ENCODE measurements at places on chromosomes 16 and 17.

DNA sequence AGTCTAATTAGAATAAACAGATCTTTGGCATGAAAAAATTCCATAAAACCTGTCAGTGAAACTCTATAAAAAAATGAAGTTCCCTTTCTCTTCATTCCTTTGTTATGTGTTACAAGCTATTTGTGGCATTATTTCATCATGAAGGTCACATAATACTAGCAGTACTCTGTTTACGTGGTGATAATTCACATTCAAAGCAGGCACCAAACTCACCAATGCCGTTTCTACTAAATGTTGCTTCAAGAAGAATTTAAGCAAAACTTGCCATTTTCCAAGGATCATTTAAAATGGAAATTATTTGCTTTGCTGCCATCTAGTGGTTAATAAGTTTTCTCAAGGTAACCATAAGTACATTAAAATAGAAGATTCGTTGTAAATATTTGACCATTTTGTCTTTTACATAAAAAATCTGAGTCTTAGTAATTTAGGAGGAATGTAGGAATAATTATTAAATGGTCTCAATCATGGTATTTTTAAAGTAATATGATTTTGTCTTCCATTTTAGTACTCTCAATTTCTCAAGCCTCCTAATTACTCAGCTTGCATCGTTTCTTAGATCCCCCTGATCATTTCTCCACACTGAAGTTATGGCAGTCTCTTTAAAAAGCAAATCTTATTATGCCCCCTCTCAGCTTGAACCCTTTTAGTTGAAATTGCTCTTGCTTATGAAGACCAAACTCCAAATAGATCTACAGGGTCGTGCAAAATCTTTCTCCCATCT, 80.8 kb downstream of the OMG start:
- DNase-seq = no peak

DNA sequence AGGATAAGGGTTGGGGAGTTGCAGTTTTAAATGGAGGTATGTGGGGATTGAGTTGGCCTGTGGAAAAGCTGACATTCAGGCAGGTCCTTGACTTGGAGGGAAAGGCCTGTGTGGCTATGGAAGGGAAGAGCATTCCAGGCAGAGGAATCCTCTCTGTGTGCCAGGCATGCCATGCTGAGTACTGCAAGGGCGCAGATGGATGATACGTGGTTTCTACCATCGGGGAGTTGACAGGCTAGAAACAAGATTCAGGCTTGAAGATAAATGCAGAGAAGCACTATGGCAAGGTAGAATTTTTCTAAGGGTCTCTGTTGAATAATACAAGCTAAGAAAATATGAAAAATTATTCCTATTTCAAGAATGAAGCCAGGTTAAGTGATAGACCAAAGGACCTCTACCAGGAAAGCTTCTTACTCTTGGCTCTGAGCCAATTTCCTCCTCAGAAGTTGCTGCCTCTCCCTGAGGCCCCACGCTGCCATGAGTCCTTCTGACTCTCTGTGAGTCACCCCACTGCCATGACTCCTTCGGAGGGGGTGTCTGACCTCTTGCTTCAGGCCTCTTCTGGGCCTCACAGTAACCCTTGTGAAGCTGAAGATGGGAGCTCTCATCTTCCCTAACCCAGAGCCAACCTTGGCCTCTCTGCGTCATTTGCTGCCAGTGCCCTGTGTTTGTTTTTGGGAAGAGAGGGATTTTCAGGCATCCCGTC, 75.8 kb downstream of the WNT3 start:
- no peak for DNase-seq

GRCh38 chr16:4067262-4068001, 48.8 kb downstream of the ADCY9 start:
- DNase-seq = no peak

DNA sequence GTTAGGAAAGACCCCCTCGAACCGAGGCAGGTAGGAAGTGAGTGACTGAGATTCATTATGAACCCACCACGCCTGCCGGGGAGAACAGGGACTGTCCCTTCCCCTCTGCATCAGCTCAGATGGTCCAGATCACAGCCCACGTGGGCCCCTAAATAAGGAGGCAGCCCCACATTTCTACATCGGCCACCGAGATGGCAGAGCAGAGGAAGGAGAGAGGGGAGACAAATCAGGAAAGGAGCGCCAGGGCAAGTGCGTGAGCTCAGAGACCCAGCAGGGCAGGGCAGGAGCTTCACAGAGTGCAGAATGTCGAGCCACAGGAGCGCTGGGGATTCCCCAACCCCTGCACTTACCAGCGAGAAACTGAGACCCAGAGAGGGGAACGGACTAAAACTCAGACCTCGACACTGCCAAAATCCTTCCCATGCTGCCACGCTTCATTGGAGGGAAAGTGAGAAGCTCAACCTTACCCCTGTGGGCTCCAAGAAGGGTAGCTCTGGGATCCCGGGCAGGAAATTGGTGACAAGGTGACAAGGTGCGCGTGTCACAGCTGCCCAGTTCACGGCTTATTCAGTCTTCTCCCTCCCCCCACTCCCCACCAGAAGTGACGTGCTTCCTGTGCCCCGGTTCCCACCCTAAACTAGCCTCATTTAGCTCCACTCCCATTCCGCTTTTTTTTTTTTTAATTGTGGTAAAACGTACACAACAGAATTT, at the start of gene ICAM2:
Gene ICAM2, minus strand, starts transcription at position 578 of the 711 bp plus-strand sequence. CDS start 13,942 bp downstream, outside the sequence.
- DNase-seq = peak; percentile 78

GRCh38 chr16:67967958-67968399, 458 bp downstream of the SLC12A4 start:
- peak; percentile 26 for DNase-seq

- no peak for DNase-seq
Observed at GRCh38 chr17:7018331-7018964, 4.4 kb upstream of the BCL6B start.

DNA sequence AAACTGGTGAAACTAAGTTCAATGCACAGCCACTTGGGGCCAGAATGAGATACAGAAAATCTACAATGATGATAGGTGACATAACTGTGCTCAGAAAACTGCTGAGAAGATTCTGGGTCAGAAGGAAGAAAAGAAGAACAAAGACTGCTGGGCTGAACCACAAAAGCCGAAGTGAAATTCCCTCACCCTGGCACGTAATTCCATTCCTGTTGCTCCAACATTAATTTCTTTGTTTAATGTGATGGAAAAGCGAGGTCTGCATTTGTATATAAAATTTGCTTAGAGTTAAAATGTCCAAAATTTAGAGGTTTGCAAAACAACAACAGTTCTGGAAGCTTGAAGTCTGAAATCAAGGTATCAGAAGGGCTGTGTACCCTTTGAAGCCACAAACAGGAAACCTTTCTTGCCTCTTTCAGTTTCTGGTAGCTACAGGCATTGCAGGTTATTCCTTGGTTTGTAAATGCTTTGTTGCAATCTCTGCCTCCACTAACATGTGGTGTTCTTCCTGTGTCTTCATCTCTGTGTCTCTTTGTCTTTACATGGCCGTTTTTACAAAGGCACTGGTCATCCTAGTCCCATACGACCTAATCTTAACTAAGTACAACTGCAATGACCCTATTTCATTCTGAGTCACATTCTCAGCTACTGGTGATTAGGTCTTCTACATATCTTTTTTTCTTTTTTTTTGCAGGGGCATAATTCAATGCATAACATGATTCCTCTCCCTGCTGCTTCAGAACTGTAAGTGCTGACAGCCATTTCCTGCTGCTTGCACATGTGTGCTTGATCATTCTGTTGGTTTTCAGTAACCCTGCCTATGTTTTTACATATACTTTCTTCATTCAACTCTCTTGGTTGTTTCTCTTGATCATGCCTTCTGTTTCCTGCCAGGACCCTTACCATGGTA, 603.0 kb upstream of the CDH8 start:
- DNase-seq = no peak

DNA sequence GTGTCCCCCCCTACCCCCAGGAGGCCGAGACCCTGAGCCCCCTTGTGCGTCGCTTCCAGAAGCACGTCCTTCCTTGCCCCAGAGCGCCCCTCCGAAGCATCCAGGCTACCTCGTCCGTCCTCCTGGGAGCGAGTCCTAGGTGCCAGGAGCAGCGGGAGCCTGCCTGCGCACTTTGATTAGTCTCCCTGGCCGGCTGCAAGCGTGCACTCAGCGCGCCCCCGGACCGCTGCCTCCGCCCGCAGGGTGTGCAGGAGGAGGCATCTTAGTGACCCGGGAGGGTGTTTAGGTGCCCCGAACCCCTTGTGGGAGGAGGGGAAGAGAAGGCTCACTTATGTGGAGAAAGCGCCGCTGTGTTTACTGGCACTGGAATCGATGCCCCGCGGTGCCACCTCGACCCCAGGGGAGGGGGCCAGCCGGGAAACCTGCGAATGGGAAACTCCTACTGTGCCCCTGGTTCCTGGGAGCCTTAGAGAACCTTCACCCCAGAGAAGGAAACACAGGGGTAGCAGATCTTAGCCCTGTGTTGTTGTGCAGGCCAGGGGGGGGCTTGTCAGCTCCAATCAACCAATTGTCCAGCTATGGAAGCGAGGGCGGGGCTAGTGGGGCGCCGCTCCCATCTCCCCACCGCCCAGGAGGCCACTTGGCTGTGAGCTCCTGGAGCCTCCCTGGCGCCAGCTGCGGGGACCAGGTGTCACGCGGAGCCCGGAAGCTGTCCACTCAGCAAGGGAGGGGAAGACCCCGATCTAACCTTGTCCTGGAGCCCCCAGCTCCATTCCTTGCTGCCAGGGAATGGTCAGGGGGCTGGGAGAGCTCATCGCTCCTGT, 922.8 kb upstream of the EEF2KMT start:
- no peak for DNase-seq

- DNase-seq = no peak
Observed at GRCh38 chr17:19740933-19741332, 7.2 kb downstream of the ALDH3A1 start.

DNA sequence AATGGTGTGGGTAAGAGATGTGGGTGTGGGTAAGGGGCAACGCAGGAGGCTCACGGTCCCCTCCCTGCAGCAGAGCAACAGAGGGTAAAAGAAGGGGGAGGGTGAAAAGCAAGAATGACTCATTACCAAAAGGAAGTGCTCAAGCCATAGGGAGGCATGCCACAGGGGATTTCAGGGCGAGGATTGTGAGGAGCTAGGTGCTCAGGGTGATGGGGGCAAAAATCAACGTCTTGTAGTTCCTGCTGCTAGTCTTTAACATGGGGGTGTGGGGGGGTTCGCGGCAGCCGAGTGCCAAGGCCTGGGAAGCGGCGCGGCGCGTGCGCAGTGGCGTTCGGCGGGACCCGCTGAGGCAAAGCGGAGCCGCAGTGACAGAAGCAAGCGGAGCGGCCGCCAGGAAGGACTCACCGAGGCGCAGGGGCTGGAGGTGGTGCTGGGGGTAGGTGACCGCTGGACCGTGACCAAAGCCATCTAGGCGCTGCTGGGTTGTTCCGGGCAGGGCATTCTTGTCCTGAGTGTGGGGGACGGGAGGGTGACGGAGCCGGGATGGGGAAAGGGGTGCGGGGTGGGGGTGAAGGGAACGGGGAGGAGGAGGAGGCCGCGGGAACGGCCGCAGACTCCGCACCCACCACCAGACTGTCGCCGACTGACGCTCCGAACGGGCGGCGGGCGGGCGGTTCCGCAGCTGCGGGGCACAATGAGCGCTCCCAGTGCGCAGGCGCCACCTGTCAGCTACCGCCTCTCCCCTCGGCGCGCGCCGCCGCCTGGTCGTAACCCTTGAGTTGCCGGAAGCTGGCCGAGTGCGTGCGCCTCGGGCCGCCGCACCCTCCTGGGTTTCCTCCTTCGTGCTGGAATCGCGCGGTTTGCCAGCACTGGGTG, at the start of gene SSH2:
Gene SSH2, minus strand, starts transcription at position 696 of the 876 bp plus-strand sequence. Its CDS starts 228 bp downstream, at position 468.
- DNase-seq = peak; percentile 80

DNA sequence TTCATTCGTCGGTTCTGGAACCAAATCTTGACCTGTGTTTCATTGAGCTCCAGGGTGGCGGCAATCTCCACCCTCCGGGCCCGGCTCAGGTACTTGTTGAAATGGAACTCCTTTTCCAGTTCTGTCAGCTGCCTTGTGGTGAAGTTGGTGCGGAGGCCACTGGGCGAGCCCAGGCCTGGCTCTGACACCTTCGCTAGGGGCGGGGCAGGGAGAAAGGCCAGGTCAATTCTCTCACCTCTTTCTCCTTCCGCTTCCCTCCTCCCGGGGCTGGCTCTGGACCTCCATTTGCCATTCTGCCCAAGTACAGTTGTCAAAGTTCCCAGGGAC, 1.2 kb downstream of the HOXB1 start:
- no peak for DNase-seq

GRCh38 chr16:75789237-75789636, 62.9 kb upstream of the CPHXL start:
- no peak for DNase-seq

GRCh38 chr16:50862818-50863643, 121.1 kb downstream of the CYLD start:
- DNase-seq = no peak

- no peak for DNase-seq
Observed at GRCh38 chr16:57104706-57105105, 12.3 kb downstream of the CPNE2 start.

- no peak for DNase-seq
Observed at GRCh38 chr17:82863383-82863940, 23.6 kb upstream of the ZNF750 start.
